ENCODE measurements at places on chromosomes 13 and 19.

GRCh38 chr13:76968041-76968440 is 19.7 kb downstream of the ACOD1 start:
- DNase-seq = no peak

DNA sequence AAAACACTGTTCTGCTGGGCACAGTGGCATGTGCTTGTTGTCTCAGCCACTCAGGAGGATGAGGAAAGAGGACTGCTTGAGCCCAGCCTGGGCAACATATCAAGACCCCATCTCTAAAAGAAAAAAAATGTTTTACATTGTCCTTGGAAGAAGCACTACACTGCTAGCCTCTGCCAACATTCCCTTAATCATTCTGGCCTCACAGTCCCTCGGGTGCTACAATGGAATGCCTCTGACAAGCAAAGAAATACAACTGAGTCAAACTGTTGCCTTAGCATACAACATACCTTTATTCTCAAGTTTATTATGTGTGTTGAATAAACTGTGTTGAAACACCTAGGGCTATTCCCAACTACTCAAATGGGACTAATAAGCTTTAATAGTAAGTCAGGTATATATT is 56.1 kb downstream of the PSPC1 start:
- DNase-seq = no peak

GRCh38 chr13:22740264-22740663 is 440.5 kb upstream of the SGCG start:
- no peak for DNase-seq

- no peak for DNase-seq
Observed at GRCh38 chr13:101875717-101876393, 423.4 kb downstream of the ITGBL1 start.

DNA sequence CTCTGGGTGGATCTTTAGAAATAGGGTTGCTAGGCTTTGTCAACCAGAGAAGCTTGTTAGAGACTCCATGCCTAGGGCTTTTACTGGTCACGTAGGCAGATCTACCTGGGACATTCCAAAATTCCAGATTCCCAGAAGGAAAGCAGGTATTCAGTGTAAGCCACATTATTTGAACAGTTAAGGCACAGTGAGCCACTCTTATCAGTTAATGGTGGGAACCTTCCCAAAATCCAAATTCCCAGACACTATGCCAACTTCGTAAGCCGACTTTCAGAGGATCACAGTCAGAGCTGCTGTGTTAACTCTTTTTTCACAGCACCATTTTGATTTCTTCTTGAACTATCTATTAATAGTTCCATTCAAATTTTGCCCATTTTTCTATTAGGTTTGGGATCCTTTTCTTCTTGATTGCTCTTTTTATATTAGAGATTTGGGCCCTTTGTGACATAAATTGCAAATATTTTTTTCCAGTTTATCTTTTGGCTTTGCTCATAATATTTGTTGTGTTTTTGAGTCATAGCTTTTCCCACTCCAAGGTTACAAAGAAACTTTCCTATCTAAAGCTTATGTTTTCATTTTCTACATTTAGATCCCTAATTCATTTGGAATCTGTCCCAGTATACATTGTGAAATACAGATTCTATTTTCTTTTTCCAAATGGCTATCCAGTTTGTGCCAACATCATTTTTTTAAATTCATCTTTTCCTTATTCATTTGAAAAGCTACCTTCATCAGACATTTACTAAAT is 77.3 kb downstream of the DHRS12 start:
- no peak for DNase-seq

DNA sequence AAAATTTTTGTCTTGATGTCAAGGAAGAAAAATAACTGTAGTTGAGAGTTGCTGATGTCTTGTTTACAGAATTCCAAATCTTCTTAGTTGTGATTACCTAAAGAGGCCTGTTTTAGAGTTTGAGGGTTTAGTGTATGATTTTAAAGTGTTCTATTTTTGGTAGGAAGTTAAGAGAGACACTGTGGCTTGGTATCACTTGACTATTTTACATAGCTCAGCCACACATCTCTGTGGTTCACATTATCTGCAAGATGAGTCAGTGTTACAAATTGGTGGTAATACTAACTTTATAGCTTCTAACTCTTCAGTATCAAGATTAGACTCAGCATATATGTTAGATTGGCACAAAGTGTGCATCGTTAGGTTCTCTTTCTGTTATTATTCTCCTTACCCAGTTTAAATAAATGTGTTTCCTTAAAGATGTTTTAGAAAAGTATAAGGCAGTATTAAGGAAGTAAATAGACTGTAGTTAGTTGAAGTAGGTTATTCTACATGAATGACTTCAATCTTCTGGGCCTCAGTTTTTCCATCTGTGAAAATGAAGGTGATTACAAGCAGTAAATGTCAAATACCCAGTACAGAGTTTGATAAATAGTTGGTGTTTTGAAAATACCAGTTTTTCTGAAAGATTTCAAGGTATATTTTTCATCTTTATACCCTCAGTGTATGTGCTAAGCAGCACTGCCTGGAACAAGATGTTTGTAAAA is 33.4 kb downstream of the COG6 start:
- DNase-seq = peak; percentile 14

DNA sequence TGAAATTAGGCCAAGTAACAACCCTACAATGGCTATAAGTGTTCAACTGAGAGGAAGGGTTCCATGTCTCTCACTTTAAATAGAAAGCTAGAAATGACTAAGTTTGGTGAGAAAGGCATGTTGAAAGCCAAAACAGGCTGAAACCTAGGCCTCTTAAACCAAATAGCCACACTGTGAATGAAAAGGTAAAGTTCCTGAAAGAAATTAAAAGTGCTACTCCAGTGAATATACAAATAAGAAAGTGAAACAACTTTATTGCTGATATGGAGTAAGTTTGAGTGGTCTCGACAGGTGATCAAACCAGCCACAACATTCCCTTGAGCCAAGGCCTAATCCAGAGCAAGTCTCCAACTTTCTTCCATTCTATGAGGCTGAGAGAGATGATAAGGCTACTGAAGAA is 209.6 kb downstream of the KLF12 start:
- DNase-seq = no peak
